Activated naive CD8-positive, alpha-beta T cell treated with anti-CD3 and anti-CD28 coated beads for 36 hours (primary cell): ENCODE measurements at places on chromosomes 5 and 9. TPM values are rescaled to one million over a fixed set of nuclear protein-coding genes. Genes with fewer than 3 reads are reported as not detected.

DNA sequence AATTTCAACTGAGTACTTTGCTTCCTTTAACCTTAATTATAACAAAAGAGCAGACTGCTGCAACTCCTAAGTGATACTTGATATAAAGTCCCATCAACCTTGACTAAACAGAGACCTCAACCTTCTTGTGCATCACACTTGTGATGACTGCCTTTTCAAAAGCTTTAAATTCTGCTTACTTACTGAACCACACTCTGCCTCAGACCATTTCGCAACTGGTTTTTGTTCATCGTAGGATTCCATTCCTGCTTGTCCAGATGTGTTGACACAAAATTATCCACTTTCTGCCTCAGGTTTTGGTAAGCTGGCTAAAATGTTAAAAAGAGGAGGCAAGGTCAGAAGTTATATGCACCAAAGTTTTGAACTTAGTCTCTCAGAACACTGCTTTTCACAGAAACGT is 3.5 kb downstream of the BOD1 start:
- DNase-seq: no peak
- H3K36me3 ChIP-seq: peaks cover 26% of the 10 kb centered on the region
- H3K27me3 ChIP-seq: no peaks in the 10 kb centered on the region
- no peak overlapping the region for H3K27ac ChIP-seq
- peaks cover 39% of the 10 kb centered on the region for H3K4me1 ChIP-seq

DNA sequence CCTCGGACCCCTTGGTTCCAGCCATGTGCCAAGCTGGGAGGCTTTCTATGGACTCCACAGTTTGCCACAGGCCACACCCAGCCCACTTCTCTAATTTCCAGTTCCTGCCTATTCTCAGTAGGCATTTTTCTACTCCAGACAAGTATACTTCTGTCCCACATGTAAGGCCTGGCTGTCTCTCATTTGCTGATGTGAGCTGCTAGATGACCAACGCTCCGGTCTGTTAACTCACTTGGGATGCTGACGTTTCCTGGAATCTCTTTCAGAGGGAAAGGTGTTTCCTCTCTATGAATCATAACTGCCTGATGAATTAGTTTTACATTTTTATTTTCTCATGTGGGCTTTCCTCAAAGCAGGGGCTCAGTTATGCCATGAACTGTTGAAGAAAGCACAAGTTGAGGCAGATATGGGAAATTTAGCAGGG is 36.3 kb downstream of the ERGIC1 start:
- no peak for DNase-seq
- H3K36me3 ChIP-seq: no peaks in the 10 kb centered on the region
- H3K27ac ChIP-seq: no peak overlapping the region
- H3K4me3 ChIP-seq: no peak overlapping the region

GRCh38 chr5:68522863-68523262 is 307.3 kb downstream of the PIK3R1 start:
- H3K27ac ChIP-seq: no peak overlapping the region
- no peaks in the 10 kb centered on the region for H3K27me3 ChIP-seq
- DNase-seq: no peak
- no peaks in the 10 kb centered on the region for H3K4me1 ChIP-seq
- no peak overlapping the region for H3K4me3 ChIP-seq
- H3K36me3 ChIP-seq: no peaks in the 10 kb centered on the region

The NEUROG1 gene
- total RNA-seq: not detected

DNA sequence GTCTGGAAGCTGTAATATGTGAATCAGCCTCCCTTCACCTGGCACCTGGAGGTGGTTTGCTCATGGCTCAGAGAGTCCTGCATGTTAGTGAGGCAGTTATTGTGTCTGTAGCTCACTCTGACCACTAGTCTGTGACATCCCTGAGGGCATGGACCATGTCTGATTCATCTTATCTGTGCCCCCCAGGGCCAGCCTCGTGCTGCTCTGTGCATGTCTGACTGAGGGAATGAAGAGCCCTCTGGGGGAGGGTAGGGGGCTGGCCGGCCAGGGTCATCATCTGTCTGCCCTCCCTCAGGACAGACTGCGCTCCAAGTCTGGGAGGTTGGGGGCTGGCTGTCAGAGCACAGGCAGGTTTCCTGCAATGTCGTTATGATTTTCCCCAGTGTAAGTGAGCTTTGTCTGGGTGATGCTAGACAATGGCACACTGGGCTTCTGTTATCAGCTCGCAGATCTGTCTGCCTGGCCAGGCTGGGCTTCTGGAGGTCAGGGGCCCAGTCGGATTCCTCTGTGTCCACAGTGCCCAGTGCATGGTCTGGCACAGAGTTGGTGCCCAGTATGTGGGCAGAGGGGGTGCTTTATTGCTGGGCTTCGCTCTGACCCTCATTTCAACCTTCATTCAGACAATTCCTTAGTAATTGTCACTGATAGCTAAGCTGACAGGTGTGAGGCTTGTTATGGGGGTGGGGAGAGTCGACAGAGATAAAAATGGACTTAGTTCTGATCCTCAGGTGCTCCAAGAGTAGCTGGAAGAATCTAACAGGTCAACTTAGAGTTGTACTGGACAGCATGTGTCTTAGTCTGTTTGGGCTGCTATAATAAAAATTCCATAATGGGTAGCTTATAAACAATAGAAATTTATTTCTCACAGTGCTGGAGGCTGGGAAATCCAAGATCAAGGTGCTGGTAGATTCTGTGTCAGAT is 85.7 kb upstream of the SHB start:
- H3K27ac ChIP-seq: no peak overlapping the region
- no peak for DNase-seq
- H3K36me3 ChIP-seq: no peaks in the 10 kb centered on the region
- no peaks in the 10 kb centered on the region for H3K4me1 ChIP-seq
- H3K4me3 ChIP-seq: no peak overlapping the region
